ENCODE measurements at places on chromosomes 1 and 21.

DNA sequence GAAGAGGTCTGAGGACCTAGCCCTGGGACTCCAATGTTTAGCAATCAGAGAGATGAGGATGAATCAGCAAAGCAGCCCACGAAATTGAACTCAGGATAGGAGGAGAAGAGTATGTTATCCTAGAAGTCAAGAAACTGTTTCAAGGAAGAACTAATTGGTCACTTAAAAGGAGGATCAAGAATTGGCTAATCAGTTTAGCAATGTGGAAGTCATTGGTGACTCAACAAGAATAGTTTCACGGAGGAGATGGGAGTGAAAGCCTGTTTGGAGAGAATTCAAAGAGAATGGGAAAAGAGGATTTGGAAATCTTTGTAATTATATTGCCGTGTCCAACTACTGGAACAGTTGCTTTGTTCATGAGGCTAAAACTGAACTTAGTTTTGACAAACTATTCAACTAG lies 7.4 kb downstream of the HMCN1 start:
- DNase-seq = no peak

- no peak for DNase-seq
Measured at GRCh38 chr1:7046891-7047290, 261.6 kb downstream of the CAMTA1 start.

GRCh38 chr1:46411601-46412341 lies 17.7 kb downstream of the FAAH start:
- no peak for DNase-seq

- DNase-seq = no peak
Measured at GRCh38 chr1:33424205-33424604, 6.7 kb downstream of the PHC2 start.

DNA sequence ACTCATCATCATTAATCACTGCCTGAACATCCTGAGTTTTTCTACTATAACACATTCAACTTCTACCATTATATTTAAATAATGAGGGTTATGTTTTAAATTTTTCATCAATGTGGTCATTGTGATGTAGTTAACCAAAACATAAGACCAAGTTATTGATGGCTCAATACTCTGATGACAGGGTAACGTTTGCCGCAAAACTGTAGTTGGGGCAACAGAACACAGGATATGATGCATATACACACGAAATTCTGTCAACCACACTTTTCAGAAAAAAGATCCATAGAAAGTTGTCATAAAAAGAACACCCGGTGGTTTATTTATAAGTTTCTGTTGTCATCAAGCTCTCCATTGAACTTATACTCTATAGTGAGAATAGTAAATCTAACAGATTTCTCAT lies 121.7 kb upstream of the COL11A1 start:
- no peak for DNase-seq

GRCh38 chr21:45157932-45158331 lies 83.6 kb downstream of the ADARB1 start:
- DNase-seq = no peak

- DNase-seq = no peak
Measured at GRCh38 chr1:173294843-173295242, 87.7 kb upstream of the TNFSF4 start.

GRCh38 chr1:94384485-94385265 lies 33.5 kb upstream of the ABCD3 start:
- DNase-seq = no peak

Data from activated naive CD4-positive, alpha-beta T cell treated with anti-CD3 and anti-CD28 coated beads, Interleukin-2, amount 50 U/mL, for 16 hours (primary cell).